Kidney (tissue), 22 donors: ENCODE measurements at places on chromosomes 3 and 15. TPM values are rescaled to one million over a fixed set of nuclear protein-coding genes. Genes with fewer than 3 reads are reported as not detected.
A peak's percentile ranks its signal among the peaks of the same experiment; 100 is the strongest.

GRCh38 chr15:29919380-29919881 lies 97.2 kb upstream of the TJP1 start:
- no peak for DNase-seq

DNA sequence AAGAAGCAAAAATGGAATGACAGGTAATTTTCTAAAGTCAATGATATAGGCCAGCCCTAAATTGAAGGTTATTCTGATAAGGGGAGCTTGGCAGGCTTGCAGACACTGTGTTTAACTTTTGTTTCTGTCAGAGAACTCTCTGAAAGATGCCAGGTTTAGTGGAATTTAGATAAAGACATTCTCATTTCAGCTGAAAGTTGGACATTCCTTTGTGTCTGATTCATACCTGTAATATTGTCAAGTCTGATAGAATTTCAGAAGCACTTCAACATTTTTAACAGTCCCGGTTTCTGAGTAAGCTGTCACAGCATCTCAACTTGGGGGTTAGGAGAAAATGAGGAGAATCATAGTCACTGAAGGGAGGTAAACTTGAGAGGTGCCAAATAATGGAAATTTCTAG lies 84.0 kb downstream of the DIPK2A start:
- DNase-seq, result no peak

DNA sequence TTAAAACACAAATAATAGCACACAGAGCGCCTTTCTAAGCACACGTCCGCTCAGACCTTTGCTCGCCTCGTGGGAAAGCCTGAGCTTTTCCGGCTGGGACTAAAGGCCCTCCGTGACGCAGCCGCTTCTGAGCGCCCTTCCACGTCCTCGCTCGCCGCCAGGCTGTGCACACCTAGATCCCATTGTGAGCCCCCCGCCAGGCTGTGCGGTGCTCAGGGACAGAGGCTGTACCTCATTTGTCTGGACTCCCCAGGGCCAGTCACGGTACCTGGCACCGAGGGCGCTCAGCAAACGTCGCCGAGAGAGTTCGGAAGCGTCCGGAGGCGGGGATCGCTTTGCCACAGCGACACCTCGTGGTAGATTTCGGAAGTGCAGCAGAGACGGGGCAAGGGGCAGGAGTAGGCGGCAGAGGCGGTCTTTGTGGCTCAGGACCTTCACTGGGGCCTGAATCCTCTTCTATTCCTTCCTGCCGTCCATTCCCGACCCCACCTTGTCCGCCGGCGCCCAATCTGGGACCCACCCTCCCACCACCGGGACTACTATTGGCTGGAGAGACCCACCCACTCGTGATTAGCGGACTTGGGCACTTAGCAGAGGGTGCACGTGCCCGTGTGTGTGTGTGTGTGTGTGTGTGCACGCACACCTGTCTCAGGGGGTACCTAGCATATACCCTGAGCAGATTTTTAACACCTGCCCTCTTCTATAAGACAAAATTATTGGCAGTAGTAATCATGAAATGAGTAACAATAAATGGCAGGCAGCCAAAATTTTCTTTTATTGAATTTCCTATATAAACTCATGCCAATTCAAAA lies 65.6 kb downstream of the RHCG start:
- DNase-seq, result peak; percentile 85

- DNase-seq, result no peak
Measured at GRCh38 chr15:64351265-64351664, 4.7 kb downstream of the CSNK1G1 start.

GRCh38 chr3:132352556-132353143 lies 35.4 kb downstream of the ACP3 start:
- peak; percentile 76 for DNase-seq

- no peak for DNase-seq
Measured at GRCh38 chr3:119669906-119670570, 7.2 kb downstream of the COX17 start.

The MEIS2 gene
- total RNA-seq, result 50.9 TPM

The ISG20 gene
- 25.5 TPM for total RNA-seq

DNA sequence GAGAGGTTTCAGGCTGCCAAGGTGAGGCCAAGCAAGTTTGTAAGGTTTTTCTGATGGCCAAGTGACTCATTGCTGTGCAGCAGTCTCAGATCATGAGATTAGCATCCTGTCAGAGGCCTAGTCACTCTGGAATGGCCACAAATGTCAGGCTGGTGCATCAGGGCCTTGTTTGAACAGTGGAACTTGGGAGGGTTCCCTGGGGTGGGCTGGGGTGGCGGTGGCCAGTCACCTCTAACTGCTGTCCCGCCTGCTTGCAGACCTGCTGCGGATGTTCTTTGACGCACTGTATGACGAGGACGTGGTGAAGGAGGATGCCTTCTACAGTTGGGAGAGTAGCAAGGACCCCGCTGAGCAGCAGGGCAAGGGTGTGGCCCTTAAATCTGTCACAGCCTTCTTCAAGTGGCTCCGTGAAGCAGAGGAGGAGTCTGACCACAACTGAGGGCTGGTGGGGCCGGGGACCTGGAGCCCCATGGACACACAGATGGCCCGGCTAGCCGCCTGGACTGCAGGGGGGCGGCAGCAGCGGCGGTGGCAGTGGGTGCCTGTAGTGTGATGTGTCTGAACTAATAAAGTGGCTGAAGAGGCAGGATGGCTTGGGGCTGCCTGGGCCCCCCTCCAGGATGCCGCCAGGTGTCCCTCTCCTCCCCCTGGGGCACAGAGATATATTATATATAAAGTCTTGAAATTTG lies 2.8 kb upstream of the FAM131A start:
- DNase-seq, result no peak

- no peak for DNase-seq
Measured at GRCh38 chr3:108352176-108352575, 55.8 kb downstream of the HHLA2 start.

The MKRN2OS gene
- total RNA-seq, result 1.7 TPM

The HEG1 gene
- 96.3 TPM for total RNA-seq

GRCh38 chr3:113439606-113440005 lies 1.7 kb downstream of the CFAP44 start:
- DNase-seq, result peak; percentile 8

DNA sequence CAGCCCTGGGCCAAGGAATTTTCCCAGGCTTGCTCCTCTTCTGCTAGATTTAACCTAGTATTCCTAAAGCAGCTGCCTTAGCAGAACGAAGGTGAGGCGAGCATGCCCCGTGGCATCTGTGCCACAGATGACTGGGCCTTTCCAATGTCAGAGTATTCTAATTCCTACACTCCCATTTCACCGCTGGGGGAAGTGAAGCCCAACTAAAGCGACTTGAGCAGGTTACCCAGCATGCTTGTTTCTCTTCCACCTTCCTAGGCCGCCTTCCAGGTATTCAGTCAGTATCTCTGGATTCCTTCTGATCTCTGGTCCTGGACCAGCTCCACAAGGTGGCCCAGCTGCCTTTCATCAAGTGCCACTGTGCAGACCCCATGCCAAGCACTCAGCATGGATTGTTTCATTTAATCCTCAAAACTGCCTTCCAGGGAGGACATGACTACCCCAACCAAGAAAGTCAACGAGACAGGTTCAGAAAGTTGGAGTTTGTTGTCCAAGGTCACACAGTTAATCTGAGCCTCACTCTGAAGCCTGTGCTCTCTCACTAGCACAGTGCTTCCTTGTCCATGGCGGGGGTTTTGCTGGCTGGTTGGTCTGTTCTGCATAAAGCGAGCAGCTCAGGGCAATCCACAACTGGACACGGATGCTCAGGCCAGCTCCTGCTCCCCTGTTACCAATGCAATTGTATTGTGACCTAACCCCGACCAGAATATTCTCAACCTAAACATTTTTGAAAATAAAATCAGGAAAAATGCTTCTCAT lies 15.1 kb downstream of the MYO5C start:
- no peak for DNase-seq

The GOLGA8R gene
- total RNA-seq, result 6.3 TPM

DNA sequence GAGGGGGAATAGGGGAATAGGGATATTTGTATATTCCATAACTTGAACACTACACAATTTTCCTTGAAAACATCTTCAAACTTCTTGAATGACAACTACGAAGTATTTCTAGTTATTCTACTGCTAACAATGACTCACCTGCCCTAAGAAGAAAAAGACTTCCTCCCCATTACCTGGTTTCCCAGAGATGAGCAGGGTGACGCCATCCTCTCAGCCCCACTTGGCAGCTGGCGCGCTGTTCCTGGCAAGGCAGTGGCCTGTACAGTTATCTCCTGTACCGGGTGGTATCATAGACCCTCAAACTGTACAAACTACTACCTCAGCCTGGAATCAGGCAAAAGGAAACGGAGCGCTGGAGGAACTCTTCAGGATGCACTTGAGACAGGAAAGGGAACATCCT lies 10.4 kb downstream of the WDR82 start:
- no peak for DNase-seq

DNA sequence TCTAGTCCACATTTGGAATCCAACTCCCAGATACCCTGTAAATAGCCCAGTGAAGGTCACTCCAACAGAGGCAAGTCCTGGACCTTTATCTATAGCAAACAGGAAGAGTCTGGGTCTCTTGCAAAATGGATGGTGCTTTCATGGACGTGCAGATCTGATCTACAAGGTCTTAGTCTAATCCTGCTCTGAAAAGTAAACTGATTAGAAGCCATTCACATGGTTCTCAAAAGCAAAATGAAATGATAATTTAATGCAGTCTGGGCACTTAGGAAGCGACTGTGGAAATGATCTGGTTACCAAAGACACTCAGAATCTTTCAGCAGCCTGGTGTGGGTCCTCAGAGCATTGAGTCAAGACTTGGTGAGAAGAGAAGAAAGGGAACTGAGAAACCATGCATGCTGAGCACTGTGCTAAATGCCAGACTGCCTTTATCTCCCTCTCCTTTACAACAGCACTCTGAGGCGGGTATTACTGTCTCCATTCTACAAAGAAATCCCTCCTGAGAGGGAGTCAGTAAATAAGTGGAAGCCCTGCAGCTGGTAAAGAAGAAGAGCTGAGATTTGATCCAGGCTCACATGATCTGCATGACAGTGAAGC lies 29.0 kb downstream of the AQP9 start:
- DNase-seq, result no peak

GRCh38 chr3:119098619-119099222 lies 47.2 kb upstream of the TEX55 start:
- no peak for DNase-seq

The WDR49 gene
- 1.0 TPM for total RNA-seq

GRCh38 chr15:68201153-68201878 lies 3.8 kb downstream of the CALML4 start:
- no peak for DNase-seq

The LYZL4 gene
- total RNA-seq, result not detected

DNA sequence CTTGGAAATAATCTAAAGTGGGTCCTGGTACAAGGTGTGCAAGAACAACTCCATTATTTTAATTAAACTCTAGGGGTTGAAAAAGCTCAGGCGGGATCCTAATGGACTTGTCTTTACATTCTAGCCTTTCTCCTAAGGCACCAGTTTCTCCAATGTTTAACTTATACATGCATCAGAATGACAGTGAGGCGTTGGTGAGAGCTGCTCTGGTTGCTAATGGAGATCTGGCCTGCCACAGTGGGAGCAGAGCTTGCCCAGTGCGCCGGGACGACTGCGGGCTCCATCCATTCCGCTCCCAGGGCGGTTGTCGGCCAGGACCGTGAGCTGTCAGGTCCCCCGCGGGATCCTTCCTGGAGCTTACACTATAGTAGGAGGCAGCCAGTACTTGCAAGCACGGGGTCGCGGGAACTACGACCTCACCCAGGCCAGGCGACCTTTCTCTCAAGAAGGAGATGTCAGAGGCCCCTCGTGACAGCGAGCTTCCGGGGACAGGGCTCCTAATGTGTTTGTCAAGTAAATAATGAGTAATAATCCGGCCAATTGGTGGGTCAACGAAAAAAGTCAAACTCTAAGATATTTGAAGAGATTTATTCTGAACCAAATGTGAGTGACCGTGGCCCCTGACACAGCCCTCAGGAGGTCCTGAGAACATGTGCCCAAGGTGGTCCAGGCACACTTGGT lies 991 bp upstream of the HIGD1A start:
- peak; percentile 83 for DNase-seq
